Stimulated activated CD8-positive, alpha-beta memory T cell treated with anti-CD3 and anti-CD28 coated beads, Interleukin-4, amount 100 ng/mL, for 4 hours (primary cell): ENCODE measurements at places on chromosomes 5 and 9.

- DNase-seq: no peak
Measured at GRCh38 chr9:84742261-84742660, 72.7 kb downstream of the NTRK2 start.

DNA sequence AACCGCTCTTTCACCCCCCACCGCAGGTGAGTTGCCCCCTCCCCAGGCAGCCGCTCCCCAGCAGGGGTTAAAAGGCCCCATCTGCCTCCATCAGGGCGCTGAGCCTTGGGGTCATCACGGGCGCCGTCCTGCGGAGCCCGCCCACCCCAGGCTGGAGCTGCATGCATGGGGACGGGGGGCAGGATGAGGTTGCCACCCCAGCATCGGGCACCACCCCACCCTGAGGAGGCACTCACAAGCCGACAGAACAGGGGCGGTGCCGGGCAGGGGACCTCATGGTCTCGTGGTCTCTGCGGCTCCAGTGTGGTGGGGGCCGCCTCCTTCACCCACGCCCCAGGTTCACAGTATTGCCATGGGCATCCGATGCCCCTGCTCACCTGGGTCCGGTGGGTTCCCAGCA, 16.5 kb downstream of the PTGES start:
- DNase-seq: no peak

DNA sequence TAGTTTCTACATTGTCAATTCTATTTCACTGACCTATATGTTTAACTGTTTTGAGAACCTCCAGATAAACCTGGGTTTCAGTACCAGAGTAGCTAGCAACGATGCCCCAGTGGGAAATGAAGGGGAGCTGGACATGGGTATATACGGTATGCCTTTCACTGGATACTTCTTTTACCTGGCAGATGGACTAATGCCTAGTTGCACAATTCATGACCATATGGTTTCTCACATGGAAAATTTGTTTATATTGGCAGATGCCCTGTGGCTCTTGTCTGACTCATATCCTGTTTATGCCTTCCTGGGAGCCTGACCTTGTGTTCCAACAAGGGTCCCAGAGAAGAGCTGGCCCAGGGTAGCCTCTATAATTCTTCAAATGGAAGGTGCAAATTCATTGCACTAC, 144.1 kb downstream of the MAT2B start:
- DNase-seq: no peak

DNA sequence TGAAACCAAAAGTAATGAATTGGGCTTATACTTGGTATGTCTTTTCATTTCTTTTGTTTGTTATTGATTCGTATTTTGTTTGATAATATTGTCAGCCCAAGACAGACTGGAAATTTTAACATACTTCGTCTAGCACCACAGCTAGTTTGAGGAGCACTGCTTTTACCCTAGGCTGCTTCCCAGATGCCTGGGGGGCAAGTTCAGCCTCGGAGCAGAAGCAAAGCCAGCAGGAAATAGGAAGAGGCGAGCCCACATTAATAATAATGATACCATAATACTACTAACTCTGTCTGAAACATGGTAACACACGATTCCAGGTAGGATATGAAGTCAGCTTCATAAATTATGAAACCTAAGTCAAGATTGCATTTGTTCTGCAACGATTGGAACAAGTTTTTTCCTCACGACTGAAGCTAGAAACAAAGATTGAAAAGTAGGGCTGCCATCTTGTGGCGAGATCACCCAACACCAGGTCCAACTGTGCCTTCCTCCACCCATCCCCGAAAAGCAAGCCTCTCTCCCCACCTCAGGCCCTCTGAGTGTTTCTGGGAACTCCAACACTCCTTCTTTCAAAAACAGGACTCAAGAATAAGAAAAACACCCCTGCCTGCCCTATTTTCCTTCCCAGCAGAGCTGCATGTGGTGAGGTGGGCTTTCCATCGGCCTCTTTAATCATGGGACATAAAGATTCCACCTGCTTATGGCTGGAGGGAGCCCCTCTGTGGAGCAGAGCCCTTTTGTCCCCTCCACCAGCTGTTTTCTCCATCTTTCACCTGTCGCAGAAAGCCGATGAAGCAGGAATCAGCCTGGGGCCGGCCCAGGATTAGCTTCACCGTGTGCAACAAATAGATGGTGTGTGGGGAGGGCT, 236.4 kb downstream of the CAAP1 start:
- DNase-seq: no peak
